ENCODE measurements at places on chromosomes 3 and 15.

DNA sequence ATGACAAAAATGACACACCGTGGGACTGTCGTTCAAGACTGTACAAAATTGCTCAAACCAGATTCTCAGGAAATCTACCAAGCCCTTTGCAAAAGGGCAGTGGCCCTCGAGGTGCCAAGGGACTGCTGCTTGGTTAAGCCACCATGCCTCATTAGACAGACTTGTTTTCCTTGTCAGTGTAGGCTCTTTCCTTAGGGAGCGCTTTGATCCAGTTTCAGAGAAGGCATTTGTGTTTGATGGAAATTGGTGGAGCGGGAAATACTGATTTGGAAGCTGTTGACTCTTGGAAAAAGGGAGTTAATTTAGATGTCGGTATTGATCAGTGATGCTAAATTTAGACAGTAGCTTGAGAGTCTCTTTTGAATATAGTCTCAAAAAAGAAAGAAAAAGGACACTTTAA, 304.3 kb upstream of the UMPS start:
- no peak for DNase-seq

- no peak for DNase-seq
Observed at GRCh38 chr3:176824811-176825210, 372.5 kb downstream of the TBL1XR1 start.

- DNase-seq, result no peak
Observed at GRCh38 chr3:8164145-8164544, 337.5 kb upstream of the LMCD1 start.

GRCh38 chr15:30885814-30886213, 17.9 kb upstream of the FAN1 start:
- no peak for DNase-seq

Measured in stimulated activated CD8-positive, alpha-beta memory T cell treated with anti-CD3 and anti-CD28 coated beads, Interleukin-7, amount 100 ng/mL, for 4 hours (primary cell).